Activated T-cell treated with anti-CD3 and anti-CD28 coated beads for 1 hour (primary cell): ENCODE measurements at places on chromosomes 7 and 10.

DNA sequence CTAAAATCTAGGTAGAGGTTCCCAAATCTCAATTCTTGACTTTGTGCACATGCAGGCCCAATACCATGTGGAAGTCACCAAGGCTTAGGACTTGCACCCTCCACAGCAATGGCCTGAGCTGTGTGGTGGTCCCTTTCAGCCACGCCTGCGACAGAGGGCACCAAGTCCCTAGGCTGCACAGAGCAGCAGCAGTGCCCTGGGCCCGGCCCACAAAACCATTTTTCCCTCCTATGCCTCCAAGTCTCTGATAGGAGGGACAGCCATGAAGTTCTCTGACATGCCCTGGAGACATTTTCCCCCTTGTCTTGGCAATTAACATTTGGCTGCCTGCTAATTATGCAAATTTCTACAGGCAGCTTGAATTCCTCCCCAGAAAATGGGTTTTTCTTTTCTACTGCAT lies 375.5 kb downstream of the SORCS1 start:
- no peak for DNase-seq

GRCh38 chr7:42856605-42856987 lies 55.3 kb downstream of the C7orf25 start:
- DNase-seq: no peak

GRCh38 chr10:119703903-119704508 lies 21.8 kb upstream of the INPP5F start:
- no peak for DNase-seq

DNA sequence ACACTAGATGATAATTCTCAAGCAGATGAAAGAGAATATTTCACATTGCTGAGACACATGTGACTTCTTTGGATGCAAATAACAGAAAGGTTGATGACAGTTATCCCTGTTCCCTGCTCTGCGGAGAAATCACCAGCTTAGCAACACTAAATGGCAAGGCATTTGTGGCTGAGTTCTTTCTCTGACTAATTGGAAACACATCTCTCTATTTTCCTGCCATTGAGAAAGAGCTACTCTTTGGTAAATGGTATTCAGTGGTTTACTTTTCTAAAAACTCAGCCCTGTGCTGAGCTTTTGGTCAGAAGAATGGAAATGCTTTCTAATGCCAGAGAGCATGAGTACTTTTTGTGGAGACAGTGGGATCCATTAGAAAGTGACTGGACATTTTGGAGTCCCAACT lies 771.4 kb downstream of the LRMDA start:
- DNase-seq: no peak

GRCh38 chr7:81789406-81790119 lies 19.7 kb upstream of the HGF start:
- DNase-seq: no peak

- DNase-seq: no peak
Measured at GRCh38 chr7:81469869-81470723, 299.8 kb downstream of the HGF start.

- no peak for DNase-seq
Measured at GRCh38 chr10:23630885-23631284, 192.0 kb downstream of the OTUD1 start.

- DNase-seq: no peak
Measured at GRCh38 chr10:114239117-114239993, at the start of gene VWA2. TSS of gene VWA2 (plus strand) at chr10:114239254. CDS start at chr10:114248714, 9,460 bp downstream.

DNA sequence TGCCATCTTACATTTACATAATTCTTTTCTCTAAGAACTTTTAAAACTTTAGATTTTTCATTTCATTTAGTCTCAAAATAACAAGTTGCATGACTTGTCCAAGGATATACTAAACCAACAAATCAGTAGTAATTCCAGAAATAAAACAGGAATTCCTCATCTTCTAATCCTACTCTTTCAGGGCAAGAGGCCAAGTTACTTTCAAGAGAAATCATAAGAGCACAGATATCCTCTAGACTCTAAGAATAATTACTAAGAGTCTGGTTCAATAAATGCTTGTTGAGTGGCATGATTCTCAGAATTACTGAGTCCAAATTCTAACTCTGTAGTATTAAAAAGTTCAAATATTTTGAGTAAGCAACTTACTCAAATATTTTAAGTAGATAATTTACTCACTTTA lies 12.9 kb downstream of the PDZD8 start:
- no peak for DNase-seq
